ENCODE measurements at places on chromosomes 1 and 21. TPM values are rescaled to one million over a fixed set of nuclear protein-coding genes. Genes with fewer than 3 reads are reported as not detected.

DNA sequence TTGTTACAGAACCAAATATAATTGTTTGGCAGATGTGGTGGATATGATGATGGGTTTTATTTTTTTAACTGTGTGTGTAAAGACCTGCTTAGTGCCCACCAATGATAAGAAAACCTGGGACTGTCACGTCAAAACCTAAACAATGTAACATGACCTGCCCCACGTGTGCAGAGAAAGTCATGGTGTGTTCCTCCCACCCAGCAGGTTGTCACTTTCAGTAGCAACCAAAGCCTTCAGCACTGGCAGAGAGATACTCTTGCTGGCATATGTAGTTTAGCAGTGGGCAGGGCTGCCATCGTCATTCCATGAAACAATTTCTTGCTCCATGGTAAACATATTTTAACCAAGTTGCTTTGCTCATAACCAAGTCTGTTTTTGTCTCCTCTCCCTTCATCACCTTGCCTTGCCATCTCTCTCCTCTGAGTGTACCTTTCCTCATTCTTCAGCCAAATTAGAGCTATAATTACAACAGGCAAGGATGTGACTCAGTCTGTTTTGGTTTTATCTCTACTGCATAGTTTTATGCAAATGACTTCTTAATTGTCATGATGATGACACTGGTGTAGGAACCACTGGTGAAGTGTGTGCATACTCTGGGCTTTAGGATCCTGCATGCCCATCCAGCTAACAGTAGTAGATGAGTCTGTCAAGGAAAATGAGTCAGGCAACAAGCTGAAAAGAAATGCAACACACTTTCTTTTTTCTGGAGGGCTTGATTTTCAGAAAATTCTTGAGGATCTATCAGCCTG lies 150.3 kb downstream of the EDEM3 start:
- H3K27ac ChIP-seq: no peak overlapping the region
- no peaks in the 10 kb centered on the region for H3K27me3 ChIP-seq
- H3K36me3 ChIP-seq: peaks cover 10% of the 10 kb centered on the region
- H3K4me3 ChIP-seq: no peak overlapping the region
- no peak for DNase-seq

DCDC2B gene
- total RNA-seq: not detected

DNA sequence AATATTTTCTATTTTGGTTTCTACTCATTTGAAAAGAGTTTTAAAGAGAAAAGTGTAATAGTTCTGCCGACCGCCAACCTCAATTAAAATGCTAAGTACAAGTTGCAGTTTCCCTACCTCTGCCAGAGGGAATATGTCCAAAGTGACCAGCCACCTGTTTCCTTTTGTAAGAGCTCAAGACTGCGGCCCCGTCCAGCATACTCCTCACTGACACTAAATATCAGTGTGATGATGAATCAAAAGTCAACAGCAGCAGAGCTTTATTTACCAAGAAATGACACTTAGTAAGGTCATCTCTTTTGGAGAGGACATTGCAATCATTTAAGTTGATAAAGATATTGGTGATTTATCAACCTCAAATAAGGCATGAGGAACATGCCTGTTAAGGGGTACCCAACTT lies 57.4 kb upstream of the NRIP1 start:
- no peak for DNase-seq
- no peak overlapping the region for H3K27ac ChIP-seq
- peaks cover 6% of the 10 kb centered on the region for H3K27me3 ChIP-seq
- no peak overlapping the region for H3K4me3 ChIP-seq
- H3K4me1 ChIP-seq: no peaks in the 10 kb centered on the region

- H3K27me3 ChIP-seq: no peaks in the 10 kb centered on the region
- DNase-seq: no peak
- H3K27ac ChIP-seq: no peak overlapping the region
- no peaks in the 10 kb centered on the region for H3K36me3 ChIP-seq
- H3K4me1 ChIP-seq: no peaks in the 10 kb centered on the region
- no peak overlapping the region for H3K4me3 ChIP-seq
Measured at GRCh38 chr1:223331929-223332328, 32.0 kb downstream of the SUSD4 start.

DNA sequence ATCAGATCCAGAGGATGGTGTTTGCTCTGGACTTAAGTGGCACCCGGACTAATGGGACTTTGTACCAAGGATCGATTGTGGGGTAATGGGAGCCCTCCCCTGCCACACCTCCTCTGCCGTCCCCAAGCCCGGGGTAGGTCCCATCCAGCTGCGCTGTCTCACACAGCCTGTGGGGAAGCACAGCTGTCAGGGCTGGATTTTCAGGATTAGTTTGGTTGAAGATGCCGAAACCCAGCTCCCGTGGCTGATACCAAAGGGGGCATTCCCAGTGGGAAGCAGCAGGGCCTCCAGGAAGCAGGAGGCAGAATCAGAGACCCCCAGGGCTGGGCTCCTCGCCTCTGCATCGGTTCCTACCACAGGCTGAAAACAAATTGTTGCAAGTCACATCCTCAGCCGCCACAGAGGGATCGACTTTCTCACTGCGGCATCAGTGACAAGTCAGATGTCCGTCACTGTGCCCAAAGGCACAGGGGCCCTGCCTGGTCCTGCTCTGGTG lies 59.7 kb downstream of the MATN1 start:
- H3K36me3 ChIP-seq: no peaks in the 10 kb centered on the region
- no peak overlapping the region for H3K27ac ChIP-seq
- no peak for DNase-seq
- H3K4me1 ChIP-seq: no peaks in the 10 kb centered on the region
- peaks cover 14% of the 10 kb centered on the region for H3K27me3 ChIP-seq

LRRC7 gene
- total RNA-seq: 0.94 TPM

DNA sequence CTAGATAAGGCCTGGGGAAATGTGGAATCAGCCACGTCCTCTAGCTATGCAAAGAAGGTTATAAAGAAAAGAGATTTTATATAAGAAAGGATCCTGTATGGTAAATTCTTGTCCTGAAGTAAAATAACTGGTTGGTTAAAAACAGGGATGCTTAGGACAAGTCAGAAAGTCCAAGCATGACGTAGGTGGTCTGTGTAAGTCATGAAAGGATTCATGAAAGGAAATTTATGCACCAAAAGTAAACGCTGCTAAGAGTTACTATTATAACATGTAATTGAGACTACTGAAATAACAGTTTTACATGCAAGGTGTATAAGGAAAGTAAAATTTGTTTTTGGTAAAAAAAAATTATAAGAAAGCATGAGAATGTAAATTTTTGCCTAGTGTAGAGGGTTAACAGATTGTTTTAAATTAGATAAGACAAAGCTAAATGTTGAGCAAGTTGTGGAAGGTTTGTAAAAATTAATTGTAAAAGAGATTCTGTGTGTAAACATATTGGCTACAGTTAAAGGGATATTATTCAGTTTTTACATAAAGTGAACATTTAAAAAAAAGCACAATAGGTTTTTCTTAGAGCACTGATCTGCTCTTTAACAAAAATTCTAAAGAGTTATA lies 43.9 kb downstream of the PIGK start:
- no peak overlapping the region for H3K27ac ChIP-seq
- peaks cover 6% of the 10 kb centered on the region for H3K4me1 ChIP-seq
- H3K36me3 ChIP-seq: peaks cover 18% of the 10 kb centered on the region
- DNase-seq: no peak

HES5 gene
- total RNA-seq: 0.29 TPM

GRCh38 chr1:94799206-94799605 lies 21.0 kb upstream of the SLC44A3 start:
- peaks cover 36% of the 10 kb centered on the region for H3K4me1 ChIP-seq
- H3K27me3 ChIP-seq: no peaks in the 10 kb centered on the region
- no peak overlapping the region for H3K4me3 ChIP-seq
- no peak for DNase-seq
- no peak overlapping the region for H3K27ac ChIP-seq
- no peaks in the 10 kb centered on the region for H3K36me3 ChIP-seq

- DNase-seq: peak; percentile 80
- no peaks in the 10 kb centered on the region for H3K27me3 ChIP-seq
- no peaks in the 10 kb centered on the region for H3K4me1 ChIP-seq
- H3K4me3 ChIP-seq: no peak overlapping the region
Measured at GRCh38 chr1:228318823-228319241, 87.8 kb downstream of the TRIM11 start.

- H3K4me3 ChIP-seq: no peak overlapping the region
- DNase-seq: no peak
- no peak overlapping the region for H3K27ac ChIP-seq
- H3K36me3 ChIP-seq: no peaks in the 10 kb centered on the region
- H3K27me3 ChIP-seq: peaks cover 17% of the 10 kb centered on the region
Measured at GRCh38 chr21:17576080-17576835, 36.4 kb downstream of the BTG3 start.

TNFRSF4 gene
- 0.19 TPM for total RNA-seq

DNA sequence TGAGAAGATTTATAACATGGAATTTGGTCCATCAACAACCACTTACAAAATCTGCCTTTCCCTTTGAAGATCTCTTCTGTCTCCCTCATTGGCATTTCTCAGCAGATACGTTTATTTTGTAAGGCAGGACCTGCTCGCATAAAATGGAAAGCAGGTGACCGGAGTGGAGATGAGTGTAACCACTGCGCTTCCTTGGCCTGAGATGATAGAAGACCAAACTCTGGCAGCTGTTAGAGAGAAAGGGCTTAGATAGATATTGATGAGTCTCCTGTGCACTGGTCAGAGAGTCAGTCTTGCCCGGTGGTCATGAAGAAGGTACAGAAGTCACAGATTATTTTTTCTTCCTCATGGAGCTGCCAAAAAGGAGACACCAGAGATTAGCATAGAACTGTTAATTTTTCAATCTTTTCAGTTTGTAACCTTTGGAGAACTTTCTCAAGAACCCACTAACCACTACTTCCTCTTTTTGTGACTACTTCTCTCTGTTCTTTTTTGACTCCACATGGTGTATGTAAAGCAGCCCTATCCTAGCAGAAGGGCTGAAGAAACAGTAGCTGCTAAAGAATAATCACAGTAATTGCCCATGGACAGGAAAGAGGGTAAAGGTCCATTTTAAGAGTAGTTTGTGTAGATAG lies 47.6 kb downstream of the FCRL3 start:
- no peaks in the 10 kb centered on the region for H3K36me3 ChIP-seq
- no peak overlapping the region for H3K27ac ChIP-seq
- peaks cover 2% of the 10 kb centered on the region for H3K27me3 ChIP-seq
- no peaks in the 10 kb centered on the region for H3K4me1 ChIP-seq

TMCC2 gene
- total RNA-seq: 3.4 TPM

GRCh38 chr1:204703826-204704612 lies 18.5 kb upstream of the LRRN2 start:
- no peak overlapping the region for H3K4me3 ChIP-seq
- no peaks in the 10 kb centered on the region for H3K4me1 ChIP-seq
- no peaks in the 10 kb centered on the region for H3K36me3 ChIP-seq
- DNase-seq: no peak
- H3K27me3 ChIP-seq: peaks cover 9% of the 10 kb centered on the region
- no peak overlapping the region for H3K27ac ChIP-seq

DNA sequence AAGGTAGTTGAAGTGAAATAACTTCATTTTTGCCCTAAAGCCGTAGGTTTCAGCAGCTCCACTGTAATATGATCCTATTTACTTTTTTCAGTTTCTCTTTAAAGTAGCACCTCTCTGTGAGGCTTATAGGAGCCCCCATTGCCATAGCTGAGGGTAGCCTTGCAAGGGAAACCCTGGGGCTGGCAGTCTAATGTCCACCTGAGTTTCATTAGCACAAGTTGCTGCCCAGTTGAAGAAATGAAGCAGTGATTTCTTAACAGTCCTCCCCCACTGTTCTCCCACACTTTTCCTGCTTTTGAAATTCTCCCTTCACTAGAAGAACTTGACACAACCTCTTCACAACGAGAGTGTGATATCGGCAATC lies 1.5 kb downstream of the HMCN1 start:
- peaks cover 21% of the 10 kb centered on the region for H3K36me3 ChIP-seq
- peak overlapping the region; percentile 93 for H3K27ac ChIP-seq
- no peaks in the 10 kb centered on the region for H3K27me3 ChIP-seq
- H3K4me1 ChIP-seq: peaks cover 41% of the 10 kb centered on the region
- DNase-seq: no peak
- peak overlapping the region; percentile 89 for H3K4me3 ChIP-seq

- no peak overlapping the region for H3K4me3 ChIP-seq
- peaks cover 80% of the 10 kb centered on the region for H3K36me3 ChIP-seq
- no peak overlapping the region for H3K27ac ChIP-seq
- H3K27me3 ChIP-seq: no peaks in the 10 kb centered on the region
Measured at GRCh38 chr21:38817371-38818324, 11.9 kb downstream of the ETS2 start.

MCOLN2 gene
- not detected for total RNA-seq

DNA sequence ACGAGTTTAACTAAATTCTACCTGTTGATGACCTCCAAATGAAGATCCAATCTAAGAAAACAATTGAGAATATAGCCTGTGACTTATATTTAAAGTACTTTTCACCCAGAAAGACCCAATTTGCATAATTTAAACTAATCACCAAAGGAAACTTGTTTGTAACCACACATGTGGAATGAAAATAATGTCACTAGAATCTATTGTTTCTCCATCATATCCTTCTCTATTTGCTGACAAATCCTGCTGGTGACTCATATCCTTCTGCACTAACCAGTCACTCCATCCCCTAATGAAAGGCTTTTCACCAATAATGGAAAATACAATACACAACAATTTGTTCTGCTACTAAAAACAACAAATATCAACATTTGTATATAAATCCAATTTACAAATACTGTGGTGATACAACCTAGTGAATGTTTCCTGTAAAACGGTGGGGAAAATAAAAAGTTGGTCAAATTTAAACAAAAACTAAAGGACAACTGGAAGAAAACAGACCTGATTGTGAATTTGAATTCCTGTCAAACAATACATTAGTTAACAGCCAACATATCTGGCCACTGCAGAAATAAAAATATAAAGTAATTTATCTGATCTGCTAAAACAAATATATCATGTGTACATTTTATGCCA lies 6.5 kb downstream of the PTP4A2 start:
- peaks cover 86% of the 10 kb centered on the region for H3K4me1 ChIP-seq
- no peaks in the 10 kb centered on the region for H3K27me3 ChIP-seq
- no peak for DNase-seq
- H3K36me3 ChIP-seq: no peaks in the 10 kb centered on the region
- H3K4me3 ChIP-seq: no peak overlapping the region

- no peaks in the 10 kb centered on the region for H3K36me3 ChIP-seq
- no peak overlapping the region for H3K27ac ChIP-seq
- H3K27me3 ChIP-seq: no peaks in the 10 kb centered on the region
Measured at GRCh38 chr1:110541906-110542395, 23.0 kb upstream of the KCNA10 start.

FAM131C gene
- 0.73 TPM for total RNA-seq

GRCh38 chr1:104574620-104575019 lies 824.9 kb downstream of the AMY1C start:
- no peaks in the 10 kb centered on the region for H3K27me3 ChIP-seq
- no peaks in the 10 kb centered on the region for H3K4me1 ChIP-seq
- no peak for DNase-seq
- H3K27ac ChIP-seq: no peak overlapping the region
- no peak overlapping the region for H3K4me3 ChIP-seq
- H3K36me3 ChIP-seq: no peaks in the 10 kb centered on the region

GRCh38 chr1:25695771-25696311 lies 79.2 kb downstream of the MAN1C1 start:
- H3K4me3 ChIP-seq: peak overlapping the region; percentile 33
- peak overlapping the region; percentile 93 for H3K27ac ChIP-seq
- H3K4me1 ChIP-seq: peaks cover 74% of the 10 kb centered on the region
- no peaks in the 10 kb centered on the region for H3K27me3 ChIP-seq

CR1L gene
- not detected for total RNA-seq

- no peak overlapping the region for H3K27ac ChIP-seq
- no peak overlapping the region for H3K4me3 ChIP-seq
- DNase-seq: no peak
- H3K4me1 ChIP-seq: peaks cover 54% of the 10 kb centered on the region
- H3K27me3 ChIP-seq: no peaks in the 10 kb centered on the region
- H3K36me3 ChIP-seq: no peaks in the 10 kb centered on the region
Measured at GRCh38 chr1:178051071-178051470, 42.8 kb upstream of the RASAL2 start.

All from osteocyte (in vitro differentiated cells).